Cardiac ventricle fibroblast (primary cell): ENCODE measurements at places on chromosomes 2 and 18. TPM values are rescaled to one million over a fixed set of nuclear protein-coding genes. Genes with fewer than 3 reads are reported as not detected.

ALLC gene
- not detected in 2 replicates for total RNA-seq

ESPNL gene
- total RNA-seq, result 1.5 and 2.0 TPM in 2 replicates

CNGA3 gene
- not detected in 2 replicates for total RNA-seq

TUBA3E gene
- total RNA-seq, result not detected in 2 replicates
